ENCODE measurements at places on chromosomes 16 and 17. TPM values are rescaled to one million over a fixed set of nuclear protein-coding genes. Genes with fewer than 3 reads are reported as not detected.

Gene TMEM114
- not detected for total RNA-seq

DNA sequence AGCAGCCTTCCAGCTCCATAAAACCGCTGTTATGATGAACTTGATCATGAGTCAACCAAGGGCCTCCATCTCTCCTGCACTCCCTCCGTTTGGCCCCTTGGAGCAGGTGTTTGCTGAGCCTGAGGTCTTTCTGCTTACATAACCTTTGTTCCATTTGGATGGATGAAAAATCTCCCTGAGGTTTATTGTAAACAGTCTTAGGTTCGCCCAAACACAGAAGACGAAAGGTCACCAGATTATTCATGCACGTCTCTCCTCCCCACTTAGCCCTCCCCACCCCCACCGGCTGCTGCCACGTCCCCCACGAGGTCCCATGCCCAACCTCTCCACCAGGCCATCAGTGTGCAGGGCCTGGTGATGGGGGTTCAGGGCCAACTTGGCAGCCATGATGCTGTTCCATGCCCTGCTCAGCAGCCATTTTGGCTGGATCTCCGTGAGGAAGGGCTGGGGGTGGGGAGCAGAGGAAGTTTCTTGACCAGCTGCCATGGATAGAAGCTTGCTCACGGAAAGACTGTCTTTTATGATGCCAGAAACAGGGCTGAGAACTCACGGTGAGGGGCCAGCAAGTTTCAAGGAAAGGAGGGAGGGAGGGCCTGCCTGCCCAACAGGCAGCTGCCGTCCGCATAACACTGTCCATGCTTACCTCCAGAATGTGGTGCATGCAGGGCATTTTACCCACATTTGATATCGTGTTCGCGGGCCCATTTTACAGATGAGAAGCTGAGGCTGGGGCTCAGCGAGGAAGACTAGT is 47.8 kb upstream of the FOXF1 start:
- DNase-seq: no peak

DNA sequence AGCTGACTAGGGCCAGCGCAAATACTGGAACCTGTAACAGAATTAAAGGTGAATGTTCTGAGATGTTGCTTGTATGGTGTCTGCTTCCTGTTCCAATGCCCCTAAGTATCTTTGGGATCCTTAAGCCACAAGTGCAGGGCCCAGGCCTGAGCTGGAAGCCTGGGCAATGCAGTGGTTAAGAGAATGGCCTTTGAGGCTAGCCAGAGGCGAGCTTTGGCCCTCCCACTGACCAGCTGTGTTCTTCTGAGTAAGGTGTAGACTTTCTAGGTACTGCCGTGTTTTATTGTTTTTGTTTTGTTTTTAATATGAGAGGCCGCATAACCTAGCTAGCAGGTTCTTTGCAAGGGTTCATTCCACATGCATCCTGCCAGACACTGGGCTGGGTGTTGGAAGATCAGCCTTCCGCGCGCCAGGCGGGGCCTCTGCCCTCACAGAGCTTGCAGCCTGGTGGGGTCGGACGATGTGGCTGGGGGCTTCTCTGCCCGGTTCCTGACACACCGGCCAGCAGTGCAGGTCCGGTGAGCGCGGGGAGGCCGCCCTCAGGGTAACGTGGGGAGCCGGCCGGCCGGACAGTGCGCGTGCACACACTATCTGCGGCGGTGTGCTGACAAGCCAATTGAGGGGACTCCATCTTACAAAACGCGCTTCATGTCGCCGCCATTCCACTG is 551 bp upstream of the MLX start:
- DNase-seq: no peak

GRCh38 chr16:48555155-48555554 is 54.8 kb downstream of the N4BP1 start:
- DNase-seq: no peak

Gene KRTAP4-1
- total RNA-seq: not detected

GRCh38 chr16:80319181-80319580 is 221.6 kb upstream of the DYNLRB2 start:
- DNase-seq: no peak

Gene PRR35
- not detected for total RNA-seq

DNA sequence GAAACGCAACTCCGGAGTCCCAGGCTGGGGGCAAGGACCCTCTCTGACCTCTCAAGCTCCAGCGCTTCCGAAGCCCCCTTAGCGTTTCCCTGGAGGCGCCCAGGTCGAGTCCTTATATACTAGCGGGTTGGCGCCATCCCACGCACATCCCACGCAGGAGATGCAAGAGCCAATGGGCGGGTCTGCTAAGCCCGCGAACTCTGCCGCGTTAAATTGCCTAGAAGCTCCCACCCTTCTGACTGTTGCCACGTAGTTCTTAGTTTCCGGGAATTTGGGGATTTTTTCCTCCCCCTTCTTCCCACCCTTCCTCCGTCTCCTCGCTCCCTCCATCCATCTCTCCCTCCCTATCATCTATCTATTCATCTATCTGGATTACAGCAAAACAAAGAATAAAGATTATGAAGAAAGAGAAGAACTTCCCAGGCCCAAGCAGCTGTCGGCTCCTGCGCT is at the start of gene SLFN11:
Gene SLFN11, minus strand, starts transcription at position 88 of the 450 bp plus-strand sequence. CDS start 9,814 bp downstream, outside the sequence.
- DNase-seq: peak; percentile 51

Measured in prostate gland (tissue), 2 donors.